Fibroblast of skin of right biceps (primary cell): ENCODE measurements at places on chromosomes 12 and 14.

GRCh38 chr12:52524898-52525591 is 4.9 kb upstream of the KRT5 start:
- DNase-seq: no peak

- DNase-seq: no peak
These were observed 7.4 kb downstream of the ZNF219 start for GRCh38 chr14:21090940-21091663.

- no peak for DNase-seq
These were observed 85.0 kb upstream of the CAPRIN2 start for GRCh38 chr12:30839643-30840220.

GRCh38 chr12:105986779-105987684 is 151.7 kb downstream of the NUAK1 start:
- peak; percentile 98 for DNase-seq

GRCh38 chr12:123064366-123064765 is 83.9 kb downstream of the ARL6IP4 start:
- DNase-seq: no peak
